SK-MEL-5 (cell line): ENCODE measurements at places on chromosomes 5 and 9. TPM values are rescaled to one million over a fixed set of nuclear protein-coding genes. Genes with fewer than 3 reads are reported as not detected.

Gene GABRG2
- 0.05 and 0.32 TPM in 2 replicates for total RNA-seq

Gene MVB12B
- total RNA-seq: 3.1 and 4.0 TPM in 2 replicates

DNA sequence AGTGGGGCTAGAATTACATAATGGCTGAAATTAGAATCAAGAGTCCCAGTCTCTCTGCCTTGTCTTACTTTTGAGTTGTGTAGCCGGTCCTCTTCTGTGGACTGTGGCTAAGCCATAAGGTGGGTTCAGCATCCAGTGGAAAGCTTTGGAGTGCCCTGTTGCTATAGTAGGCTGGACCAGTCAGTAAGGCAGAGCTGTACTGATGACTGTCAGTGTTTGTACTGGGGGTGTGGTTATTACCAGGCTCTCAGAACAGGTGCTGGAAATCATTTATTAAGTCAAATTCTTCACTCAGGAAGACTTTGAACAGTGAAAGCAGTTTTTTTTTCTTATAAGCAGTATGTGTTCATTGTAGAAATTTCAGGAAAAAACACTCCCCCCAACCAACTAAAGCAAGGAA is 129.4 kb downstream of the ZSWIM6 start:
- DNase-seq: no peak

Gene SAPCD2
- 8.1 and 8.7 TPM in 2 replicates for total RNA-seq

Gene CCDC192
- total RNA-seq: not detected in 2 replicates

DNA sequence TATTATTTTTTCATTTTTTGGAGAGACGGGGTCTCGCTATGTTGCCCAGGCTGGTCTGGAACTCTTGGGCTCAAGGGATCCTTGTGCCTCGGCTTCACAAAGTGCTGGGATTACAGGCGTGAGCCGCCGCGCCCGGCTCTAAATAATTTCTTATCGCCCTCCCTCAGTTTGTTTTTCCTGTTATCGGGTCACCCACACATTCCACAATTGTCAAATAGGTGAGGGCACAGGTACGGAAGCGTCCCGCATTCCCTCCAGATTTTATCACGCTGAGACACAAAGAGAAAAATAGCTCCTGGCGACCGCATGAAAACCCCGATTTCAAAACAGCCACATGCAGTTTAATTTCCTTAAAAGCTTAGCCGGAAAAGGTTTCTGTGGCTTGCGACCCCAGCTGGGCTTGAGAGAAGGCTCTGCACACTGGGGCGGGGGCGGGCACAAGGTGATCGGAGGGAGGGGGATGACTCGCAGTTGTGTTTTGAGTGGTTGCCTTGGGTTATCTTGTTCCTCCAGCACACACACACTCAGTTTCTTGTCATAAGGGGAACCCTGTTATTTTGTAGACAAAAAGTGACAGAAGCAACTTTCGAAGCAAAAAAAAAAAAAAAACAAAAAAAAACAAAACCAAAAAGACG is 717 bp upstream of the IQGAP2 start:
- no peak for DNase-seq

Gene APBA1
- 0.53 and 1.0 TPM in 2 replicates for total RNA-seq

Gene PCDHGA11
- total RNA-seq: 0.21 and 0.58 TPM in 2 replicates

- peak; percentile 92 for DNase-seq
Measured at GRCh38 chr9:82991671-82992070, 71.3 kb downstream of the RASEF start.

DNA sequence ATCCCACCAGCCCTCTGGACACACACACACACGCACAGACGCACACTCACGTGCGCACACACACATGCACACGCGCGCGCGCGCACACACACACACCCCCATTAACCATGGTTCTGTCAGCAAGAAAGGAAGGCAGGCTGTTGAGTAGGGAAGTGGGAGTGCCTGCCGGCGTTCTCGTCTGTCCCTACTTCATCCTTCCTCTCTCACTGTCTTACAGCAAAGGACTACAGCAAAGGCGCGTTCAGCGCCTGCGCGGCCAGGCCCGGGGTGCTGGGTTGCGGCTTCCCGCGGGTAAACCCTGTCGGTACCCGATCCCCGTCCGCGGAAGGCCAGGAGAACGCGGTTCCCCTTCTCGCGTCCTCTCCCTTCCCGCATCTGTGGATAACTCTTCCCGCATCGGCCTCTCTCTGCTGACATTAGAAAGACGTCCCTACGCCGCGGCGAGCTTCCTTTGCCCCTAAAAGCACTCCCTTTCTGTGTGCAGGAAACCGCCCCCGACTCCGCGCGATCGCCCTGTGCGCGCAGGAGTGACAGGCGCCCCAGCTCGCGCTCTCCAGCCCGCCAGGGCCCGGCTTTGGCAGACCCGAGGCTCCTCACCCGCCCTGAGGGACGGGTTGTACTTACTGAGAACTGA is 219.2 kb downstream of the AGTPBP1 start:
- no peak for DNase-seq

DNA sequence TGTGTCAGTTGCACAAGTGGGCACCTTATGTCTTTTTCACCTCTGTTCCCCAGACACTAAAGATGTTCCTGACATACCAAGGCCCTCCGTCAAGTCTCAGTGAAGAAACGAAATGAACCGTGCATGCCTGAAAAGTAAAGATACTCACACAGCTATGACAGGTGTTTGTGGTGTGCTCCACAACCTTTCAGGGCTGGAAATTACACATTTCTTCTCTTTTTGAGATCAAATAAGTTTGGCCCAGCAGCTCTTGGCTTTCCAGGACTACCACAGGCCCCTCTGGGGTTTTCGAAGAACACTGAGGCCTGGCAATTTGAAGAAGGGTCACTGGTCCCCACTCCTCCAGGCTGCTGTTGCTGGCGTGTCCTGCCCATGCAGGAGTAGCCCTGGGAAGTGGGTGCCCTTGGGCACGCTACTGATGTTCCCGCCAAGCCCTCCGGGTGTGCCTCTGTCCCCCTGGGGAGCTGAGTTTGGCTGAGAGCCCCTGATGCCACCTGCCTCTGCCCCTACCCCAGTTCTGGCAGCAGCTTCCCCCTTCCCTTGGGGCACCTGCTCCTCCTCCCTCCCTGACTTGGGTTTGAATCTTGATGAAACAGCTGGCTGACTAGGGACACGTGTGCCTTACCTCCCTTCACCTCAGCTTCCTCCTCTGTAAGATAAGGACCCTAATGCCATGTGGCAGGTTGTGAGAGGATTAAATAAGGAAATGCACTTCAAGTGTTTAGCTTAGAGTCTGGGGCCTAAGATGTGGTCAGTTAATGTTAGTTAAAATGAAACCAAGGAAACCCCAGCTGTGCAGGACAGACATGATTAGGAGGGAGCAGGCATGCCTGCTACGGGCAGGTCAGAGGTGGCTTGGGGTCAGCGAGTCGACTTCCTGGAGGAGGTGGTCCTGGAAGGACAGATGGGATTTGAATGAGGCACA is 49.1 kb upstream of the GADD45G start:
- DNase-seq: no peak
